GF-D8 (cell line): ENCODE measurements at places on chromosomes 7 and 10.

DNA sequence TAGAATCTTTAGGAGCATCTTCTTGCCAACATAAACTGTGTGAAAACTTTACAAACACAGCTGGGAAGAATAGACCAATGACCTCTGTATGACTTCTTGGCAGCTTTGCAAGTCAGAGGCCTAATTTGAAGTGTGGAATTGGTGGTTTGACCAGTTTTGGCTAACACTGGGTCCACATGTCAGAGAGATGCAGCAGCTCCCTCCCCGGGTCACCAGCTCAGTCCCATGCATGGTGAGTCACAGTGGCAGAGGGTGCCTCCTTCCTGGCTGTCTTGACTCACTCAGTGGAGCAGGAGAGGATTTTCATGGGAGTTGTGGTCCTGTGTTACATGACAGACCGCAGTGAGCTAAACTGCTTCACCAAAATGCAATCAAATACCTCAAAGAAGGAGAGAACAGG is 8.2 kb upstream of the STARD3NL start:
- no peak for DNase-seq

DNA sequence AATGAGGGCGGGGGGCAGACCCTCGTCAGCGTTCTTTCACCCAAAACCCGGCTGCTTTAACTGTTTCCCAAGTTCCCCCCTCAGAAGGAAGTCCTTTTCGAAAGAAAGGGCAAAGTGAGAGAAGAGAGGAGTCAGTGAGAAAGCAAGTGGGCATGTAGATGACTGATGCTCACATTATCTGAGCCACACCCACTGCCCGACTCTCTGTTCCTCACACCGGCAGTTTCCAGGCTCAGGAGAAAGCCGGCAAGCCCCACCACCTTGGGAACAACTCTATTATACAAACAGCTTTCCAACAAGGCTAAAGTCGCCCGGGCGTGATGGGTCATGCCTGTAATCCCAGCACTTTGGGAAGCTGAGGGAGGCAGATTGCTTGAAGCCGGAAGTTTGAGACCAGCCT is 23.1 kb downstream of the RCC1L start:
- DNase-seq: no peak

DNA sequence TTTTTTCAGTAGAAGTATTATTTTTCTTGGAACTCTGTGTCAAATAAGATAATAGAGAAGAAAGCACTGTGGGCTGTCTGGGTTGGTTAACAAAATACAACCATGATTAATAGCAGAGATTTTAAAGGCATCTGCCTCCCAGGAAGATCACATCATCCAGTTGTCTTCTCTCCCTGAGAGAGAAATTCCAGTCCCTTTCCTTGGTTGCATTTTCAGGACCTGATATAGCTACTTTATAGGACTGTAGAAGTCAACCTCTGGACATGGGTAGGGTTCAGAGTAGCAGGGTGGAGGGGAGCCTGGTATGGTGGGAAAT is 309.9 kb upstream of the IGFBP3 start:
- no peak for DNase-seq

- no peak for DNase-seq
These were observed 200.2 kb downstream of the ZNF438 start for GRCh38 chr10:30831426-30831825.

GRCh38 chr10:89147256-89147655 is 59.9 kb downstream of the CH25H start:
- no peak for DNase-seq

GRCh38 chr10:95264227-95265051 is 26.4 kb downstream of the PDLIM1 start:
- DNase-seq: no peak

GRCh38 chr7:135772639-135773222 is 24.1 kb upstream of the FAM180A start:
- no peak for DNase-seq

DNA sequence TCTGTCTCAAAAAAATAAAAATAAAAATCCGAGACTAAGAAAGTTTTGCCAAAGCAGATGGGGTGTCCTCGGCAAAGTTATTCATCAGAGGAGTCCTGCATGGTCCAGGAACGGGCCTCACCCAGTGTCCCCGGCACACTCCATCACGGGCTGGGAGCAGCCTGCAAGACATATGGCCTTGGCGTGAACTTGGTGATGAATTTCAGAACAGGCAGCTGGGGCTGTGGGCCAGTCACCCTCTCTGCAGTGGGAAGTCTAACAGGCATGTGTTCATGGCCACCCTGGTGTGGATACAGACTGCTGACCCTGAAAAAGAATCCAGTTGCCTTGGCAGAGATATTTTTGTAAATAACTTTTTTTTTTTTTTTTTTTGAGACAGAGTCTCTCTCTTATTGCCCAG is 34.7 kb downstream of the NPTX2 start:
- DNase-seq: no peak

- no peak for DNase-seq
These were observed 1055.5 kb upstream of the GHITM start for GRCh38 chr10:83083831-83084230.

- no peak for DNase-seq
These were observed 2.1 kb upstream of the ZMIZ1 start for GRCh38 chr10:79066411-79067240.

DNA sequence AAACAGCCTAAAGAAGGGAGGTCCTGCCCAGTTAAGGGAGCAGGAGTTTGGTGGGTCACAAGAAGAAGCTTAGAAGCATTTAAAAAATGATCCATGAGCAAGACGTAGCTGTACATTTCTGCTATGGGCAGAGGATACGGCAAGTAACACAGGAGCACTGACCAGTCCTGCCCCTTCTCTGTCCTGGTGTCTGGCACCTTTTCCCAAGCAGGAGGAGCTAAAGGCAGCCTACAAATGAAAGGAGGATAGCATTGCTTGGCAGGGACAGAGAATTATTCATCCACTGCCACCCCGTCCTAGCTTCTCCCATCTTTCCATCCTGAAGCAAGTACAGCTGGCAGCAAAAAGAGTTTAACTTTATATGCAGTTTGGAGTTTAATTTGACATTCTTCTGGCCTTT is 1077.6 kb downstream of the TYW1 start:
- DNase-seq: no peak
